Activated CD4-positive, alpha-beta T cell treated with anti-CD3 and anti-CD28 coated beads, Interleukin-2, amount 50 U/mL, for 16 hours (primary cell): ENCODE measurements at places on chromosomes 3 and 15.

- no peak for DNase-seq
These were observed 105.6 kb upstream of the DLG1 start for GRCh38 chr3:197404030-197404429.

- no peak for DNase-seq
These were observed 205.8 kb downstream of the SSR3 start for GRCh38 chr3:156349111-156349510.

- no peak for DNase-seq
These were observed 122.9 kb downstream of the AKAP13 start for GRCh38 chr15:85503151-85503799.

- DNase-seq: no peak
These were observed 58.0 kb upstream of the MRPL3 start for GRCh38 chr3:131560795-131561194.

DNA sequence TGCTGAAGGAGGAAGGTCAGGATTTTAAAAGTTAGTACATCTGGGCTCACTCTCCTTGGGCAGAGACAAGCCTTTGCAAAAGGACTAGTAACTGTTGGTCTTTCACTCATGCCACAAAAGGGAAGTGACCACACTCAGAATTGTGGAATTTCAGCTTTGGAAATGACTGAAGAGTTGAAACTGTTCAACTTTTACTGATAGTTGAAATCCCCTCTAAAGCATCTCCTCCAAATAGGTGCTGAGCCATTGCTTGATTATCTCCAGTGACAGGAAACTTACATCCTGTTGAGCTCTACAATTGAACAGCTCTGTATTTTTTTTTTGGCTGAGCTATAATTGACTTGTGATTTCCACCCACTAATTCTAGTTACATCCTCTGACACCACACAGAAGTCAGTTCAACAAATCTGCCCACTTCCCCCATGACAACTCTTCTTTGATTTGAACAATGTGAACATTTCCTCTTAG, 254.8 kb upstream of the TPRG1 start:
- peak; percentile 85 for DNase-seq

- no peak for DNase-seq
These were observed 72.8 kb downstream of the GALK2 start for GRCh38 chr15:49242820-49243219.

DNA sequence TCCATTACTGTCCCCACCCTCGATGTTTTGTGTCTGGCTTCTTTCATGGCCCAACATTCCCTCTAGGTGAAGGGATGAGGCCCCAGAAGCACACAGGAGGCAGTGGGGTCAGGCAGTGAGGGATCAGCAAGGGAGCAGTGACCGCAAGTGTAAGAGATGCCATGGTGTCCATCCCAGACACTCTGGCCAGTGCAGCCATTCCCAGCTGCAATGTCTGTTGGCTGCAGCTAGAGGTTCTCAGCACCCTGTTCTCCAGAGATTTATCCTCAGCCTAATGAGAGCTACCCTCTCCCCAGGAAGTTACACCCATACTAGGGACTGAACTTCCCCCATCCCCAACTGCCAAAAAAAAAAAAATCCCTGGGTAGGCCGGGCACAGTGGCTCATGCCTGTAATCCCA, 40.2 kb downstream of the TRANK1 start:
- DNase-seq: no peak

DNA sequence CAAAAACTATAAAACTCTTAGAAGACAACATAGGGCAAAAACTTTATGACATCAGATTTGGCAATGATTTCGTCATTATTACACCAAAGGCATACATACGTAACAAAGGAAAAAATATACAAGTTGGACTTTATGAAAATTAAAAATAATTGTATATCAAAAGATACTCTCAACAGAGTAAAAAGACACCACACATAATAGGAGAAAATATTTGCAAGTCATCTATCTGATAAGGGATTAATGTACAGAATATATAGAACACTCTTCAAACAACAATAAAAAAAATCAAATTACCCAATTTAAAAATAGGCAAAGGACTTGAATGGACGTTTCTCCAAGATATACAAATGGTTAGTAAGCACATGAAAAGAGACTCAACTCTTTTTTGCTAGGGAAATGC, 77.5 kb downstream of the RPL39L start:
- DNase-seq: no peak

GRCh38 chr3:40661284-40661683, 136.5 kb downstream of the ZNF621 start:
- DNase-seq: no peak

DNA sequence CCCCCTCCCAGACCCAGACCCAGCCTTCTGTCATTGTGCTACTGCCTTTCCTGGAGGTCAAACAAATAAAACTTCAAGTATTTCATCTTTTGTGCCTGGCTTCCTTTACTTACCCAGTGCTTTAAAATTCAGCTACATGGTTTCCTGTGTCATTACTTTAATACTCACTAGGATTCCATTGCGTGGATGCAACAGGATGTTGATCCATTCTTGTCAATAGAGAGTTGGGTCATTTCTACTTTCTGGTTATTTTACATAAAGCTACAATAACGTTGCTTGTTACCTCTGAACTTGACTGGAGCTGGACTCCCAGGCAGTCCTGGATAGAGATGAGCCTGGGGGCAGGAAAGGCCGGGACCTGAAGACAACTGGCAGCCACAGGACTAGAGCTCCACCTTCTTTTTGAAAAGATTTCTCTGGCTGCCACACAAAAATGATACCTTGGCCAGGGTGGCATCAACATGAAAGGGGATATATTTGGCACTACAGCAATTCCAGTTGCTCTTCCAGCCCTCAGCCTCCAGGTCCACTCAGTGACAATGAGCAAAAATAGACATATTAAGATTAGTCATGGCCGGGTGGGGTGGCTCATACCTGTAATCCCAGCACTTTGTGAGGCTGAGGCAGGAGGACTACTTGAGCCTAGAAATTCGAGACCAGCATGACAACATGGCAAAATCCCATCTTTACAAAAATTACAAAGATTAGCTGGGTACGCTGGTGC, 23.3 kb upstream of the HEG1 start:
- no peak for DNase-seq

DNA sequence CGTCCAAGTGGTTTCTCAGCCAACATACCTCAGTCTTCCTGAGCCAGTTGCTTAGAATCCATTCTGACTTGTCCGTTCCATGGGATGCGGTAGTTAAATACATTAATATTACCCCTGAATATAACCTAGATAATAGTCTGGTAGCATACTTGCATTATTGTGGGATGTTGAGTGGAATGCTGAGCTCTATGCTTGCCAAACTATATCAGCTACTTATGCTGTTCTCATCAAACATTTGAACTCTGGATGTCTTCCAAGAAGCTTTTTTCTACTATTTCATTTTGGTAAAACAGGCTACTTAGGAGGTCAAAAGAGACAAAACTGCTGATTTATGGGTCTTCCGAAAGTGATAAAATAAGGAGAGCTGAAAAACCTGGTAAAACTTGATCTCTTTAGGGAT, 429.5 kb downstream of the NAALADL2 start:
- no peak for DNase-seq

DNA sequence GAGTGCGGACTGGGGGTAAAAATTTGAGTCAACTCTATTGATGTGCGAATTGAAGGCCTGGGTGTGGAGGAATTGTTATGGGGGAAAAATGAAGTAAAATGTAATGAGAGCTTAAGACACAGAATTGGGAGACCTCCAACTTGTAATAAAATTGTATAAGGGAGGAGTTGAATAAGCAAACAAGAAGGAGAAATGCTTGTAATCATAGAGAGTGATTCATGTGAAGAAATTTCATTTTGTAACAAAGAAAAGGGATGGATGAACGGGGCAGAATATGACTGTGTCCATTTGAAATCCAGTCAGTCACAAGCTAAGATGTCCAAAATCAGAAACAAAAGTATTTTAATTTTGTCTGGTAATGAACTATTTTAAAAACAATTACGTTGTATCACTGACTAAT, 552.3 kb downstream of the NAALADL2 start:
- no peak for DNase-seq

DNA sequence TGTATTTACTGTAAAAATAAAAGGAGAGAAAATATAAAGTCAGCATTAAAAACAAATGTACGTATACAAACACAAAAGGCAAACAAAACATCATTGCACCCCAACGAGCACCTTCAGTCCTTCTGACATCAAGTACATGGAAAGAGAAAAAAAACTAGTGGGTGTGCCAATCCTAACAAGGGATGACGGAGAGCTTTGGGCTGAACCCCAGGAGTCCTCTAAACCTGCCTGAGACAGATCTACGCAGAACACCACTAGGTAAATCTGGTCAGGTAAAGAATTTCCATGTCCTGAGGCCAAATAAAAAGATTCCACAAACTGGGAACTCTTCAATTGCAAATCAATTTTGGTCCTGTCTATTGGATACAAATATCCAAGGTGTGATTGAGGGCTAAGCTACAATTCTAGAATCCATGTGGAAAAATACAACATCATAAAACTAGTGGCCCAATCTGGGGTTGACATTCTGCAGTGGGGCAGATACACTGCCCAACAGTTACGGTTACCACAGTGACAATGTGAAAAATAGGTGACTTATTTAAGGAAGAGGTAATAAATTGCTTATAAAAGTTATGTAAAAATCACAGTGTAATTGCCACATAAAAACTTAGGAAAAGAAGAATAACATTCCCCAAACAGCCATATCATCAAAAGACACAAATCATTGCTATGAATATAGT, 14.2 kb downstream of the IFT80 start:
- DNase-seq: no peak

- peak; percentile 42 for DNase-seq
These were observed 5.2 kb downstream of the CD200 start for GRCh38 chr3:112338021-112338726.

- no peak for DNase-seq
These were observed 7.1 kb downstream of the RAD51 start for GRCh38 chr15:40702077-40702476.

DNA sequence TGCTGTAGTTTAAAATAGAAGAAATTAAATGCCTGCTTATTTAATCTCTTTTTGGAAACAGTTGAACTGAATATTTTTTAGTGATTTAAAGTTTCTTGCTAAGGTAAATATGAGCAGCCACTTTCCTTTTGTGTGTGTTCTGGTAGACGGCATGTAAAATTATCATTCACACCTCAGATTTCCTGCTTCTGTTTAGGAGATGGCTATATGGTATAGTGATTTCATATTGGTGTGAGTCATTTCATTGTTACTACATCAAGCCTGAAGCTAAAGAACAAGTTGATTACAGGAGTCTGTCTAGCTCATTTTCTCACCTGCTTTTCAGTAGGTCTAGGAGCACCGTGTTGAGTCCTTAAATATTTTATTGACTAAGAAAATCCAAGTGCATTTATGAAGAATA, 2.2 kb downstream of the LRCH3 start:
- DNase-seq: peak; percentile 81

- DNase-seq: no peak
These were observed 12.3 kb upstream of the ANPEP start for GRCh38 chr15:89826671-89827655.

GRCh38 chr3:172749230-172749965, 1.1 kb upstream of the ECT2 start:
- no peak for DNase-seq

GRCh38 chr15:91586560-91586959, 266.9 kb upstream of the SLCO3A1 start:
- DNase-seq: no peak

GRCh38 chr15:68224108-68224507, 5.4 kb downstream of the CLN6 start:
- DNase-seq: no peak

DNA sequence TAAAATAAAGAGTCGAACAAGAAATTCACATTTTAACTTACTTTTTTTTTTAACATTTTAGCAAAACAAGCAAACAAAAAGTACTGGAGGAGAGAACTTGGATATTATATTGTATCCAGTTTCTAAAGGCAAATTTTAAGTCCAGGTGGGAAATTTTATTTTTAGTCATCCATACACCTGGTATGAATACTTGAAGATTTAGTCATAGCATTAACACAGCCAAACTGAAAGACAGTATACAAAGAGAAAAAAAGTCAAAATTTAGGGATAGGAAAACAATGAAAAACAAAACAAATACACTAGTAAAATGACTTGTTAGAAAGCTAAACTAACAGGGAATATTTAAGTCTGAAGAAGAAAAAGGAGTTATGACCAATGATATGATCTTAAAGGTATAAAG, 69.1 kb downstream of the PROS1 start:
- no peak for DNase-seq

GRCh38 chr15:38304481-38304880, 51.8 kb downstream of the SPRED1 start:
- no peak for DNase-seq

GRCh38 chr15:100189849-100190248, 151.9 kb downstream of the ADAMTS17 start:
- DNase-seq: no peak

GRCh38 chr15:47813748-47814384, 96.6 kb downstream of the SEMA6D start:
- DNase-seq: peak; percentile 81

GRCh38 chr3:177069514-177070329, 127.6 kb downstream of the TBL1XR1 start:
- DNase-seq: no peak

GRCh38 chr3:100780071-100780622, 70.9 kb downstream of the TFG start:
- DNase-seq: no peak

DNA sequence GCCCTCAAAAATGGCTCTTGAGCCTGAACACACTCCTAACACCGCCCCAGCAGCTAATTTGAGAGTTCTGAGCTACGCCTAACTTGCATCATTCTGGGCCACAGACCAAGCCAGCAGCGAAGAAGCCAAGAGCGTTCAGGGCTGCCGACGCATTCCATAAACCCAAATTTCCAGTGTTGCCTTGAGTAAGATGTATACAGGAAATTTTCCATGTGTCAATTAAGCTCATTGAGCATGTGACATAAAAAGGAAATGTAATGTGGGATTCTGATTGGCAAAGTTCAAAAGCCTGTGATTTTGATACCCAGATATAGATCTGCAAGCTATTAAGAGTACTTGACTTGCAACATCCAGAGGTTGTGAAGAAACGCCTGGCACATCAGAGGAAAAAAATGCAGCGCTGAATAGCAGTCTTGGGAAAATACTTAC, 148.6 kb upstream of the NR2F2 start:
- no peak for DNase-seq

DNA sequence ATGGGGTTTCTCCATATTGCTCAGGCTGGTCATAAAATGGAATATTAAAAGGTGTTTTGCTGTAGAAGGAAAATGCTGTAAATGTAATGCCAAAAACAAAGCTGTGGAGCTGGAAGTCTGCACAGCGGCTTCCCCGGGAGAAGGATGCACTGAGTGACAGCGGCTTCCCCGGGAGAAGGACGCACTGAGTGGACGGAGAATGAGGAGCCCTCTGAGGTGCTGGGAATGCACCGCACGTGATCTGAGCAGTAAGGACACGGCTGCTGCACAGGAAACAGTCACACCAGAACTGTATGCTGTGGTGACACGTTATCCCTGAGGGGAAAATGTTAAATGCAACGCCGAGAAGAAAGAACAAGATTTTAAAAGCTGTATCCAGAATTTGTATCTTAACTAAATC, 24.6 kb downstream of the TNK2 start:
- DNase-seq: no peak

GRCh38 chr15:39114690-39115378, 466.0 kb upstream of the THBS1 start:
- no peak for DNase-seq
